ENCODE measurements at places on chromosomes 16 and 17. TPM values are rescaled to one million over a fixed set of nuclear protein-coding genes. Genes with fewer than 3 reads are reported as not detected.

SNAI3 gene
- 11.6 TPM for polyA plus RNA-seq

C17orf107 gene
- 0.68 TPM for polyA plus RNA-seq

- no peak for DNase-seq
These were observed 5.5 kb upstream of the FBXL20 start for GRCh38 chr17:39406951-39407350.

DNA sequence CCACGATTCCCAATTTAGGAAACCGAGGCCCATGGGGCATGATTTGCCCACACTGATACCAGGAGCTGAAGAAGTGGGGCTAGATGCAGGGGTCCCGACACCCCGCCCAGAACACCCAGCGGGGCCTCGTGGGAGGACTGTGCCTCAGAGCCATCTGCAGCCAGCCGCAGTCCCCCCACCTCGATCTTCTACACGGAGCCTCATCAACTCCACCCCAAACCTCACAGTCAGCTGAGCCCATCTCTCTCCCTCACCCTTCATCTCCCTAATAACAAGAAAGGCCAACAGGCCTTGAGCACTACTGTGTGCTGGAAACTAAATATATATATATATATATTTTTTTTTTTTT lies 4.2 kb downstream of the ITGAE start:
- no peak for DNase-seq

GRCh38 chr17:78986649-78987328 lies 7.1 kb upstream of the LGALS3BP start:
- DNase-seq, result no peak

- no peak for DNase-seq
These were observed 1.3 kb upstream of the ST6GALNAC2 start for GRCh38 chr17:76586741-76587487.

DNA sequence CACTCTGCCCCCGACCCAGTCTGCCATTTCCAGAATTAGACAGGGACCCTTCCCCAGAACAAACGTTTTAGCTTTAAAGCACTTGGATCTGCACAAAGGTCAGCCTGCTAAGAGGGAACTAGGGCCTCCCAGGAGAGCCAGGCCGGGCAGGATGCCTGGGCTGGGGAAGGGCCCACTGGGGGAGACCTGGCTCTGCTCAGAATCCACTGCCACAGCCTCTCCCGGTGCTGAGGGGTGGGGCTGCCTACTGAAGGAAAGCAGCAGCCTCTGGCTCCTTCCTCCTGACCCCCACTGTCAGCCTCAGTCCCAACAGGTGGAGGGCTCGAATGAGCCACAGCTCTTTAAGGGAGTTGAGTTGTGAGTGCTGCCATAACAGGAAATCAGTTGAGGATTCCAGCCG lies 1.7 kb downstream of the YBX2 start:
- DNase-seq, result no peak

EVPLL gene
- not detected for polyA plus RNA-seq

DNA sequence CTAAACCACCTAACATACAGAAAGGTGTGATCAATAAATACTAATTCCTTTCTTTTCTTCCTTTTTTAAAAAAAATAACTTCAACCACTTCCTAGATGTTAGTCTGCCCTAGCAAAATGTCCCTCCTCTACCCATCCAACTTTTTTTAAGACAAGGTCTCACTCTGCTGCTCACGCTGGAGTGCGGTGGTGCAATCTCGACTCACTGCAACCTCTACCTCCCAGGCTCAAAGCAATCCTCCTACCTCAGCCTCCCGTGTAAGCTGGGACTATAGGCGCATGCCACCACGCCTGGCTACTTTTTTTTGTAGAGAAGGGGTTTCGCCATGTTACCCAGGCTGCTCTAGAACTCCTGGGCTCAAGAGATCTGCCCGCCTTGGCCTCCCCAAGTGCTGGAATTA lies 33.1 kb downstream of the KANSL1 start:
- no peak for DNase-seq

Data from CD4-positive, alpha-beta memory T cell (primary cell).